Heart right ventricle (tissue), 16 donors: ENCODE measurements at places on chromosomes 16 and 17. TPM values are rescaled to one million over a fixed set of nuclear protein-coding genes. Genes with fewer than 3 reads are reported as not detected.

NLGN2 gene
- 5.9 TPM for total RNA-seq

TPSD1 gene
- total RNA-seq: not detected

PERCC1 gene
- total RNA-seq: not detected

MSRB1 gene
- 53.7 TPM for total RNA-seq

FLOT2 gene
- total RNA-seq: 85.2 TPM

MPP2 gene
- total RNA-seq: 10.5 TPM
